ENCODE measurements at places on chromosomes 12 and 14. TPM values are rescaled to one million over a fixed set of nuclear protein-coding genes. Genes with fewer than 3 reads are reported as not detected.

Gene SOAT2
- total RNA-seq = not detected

Gene ARHGEF40
- 30.3 TPM for total RNA-seq

Gene CMA1
- not detected for total RNA-seq

Gene PLBD2
- total RNA-seq = 22.0 TPM

Gene GCN1
- total RNA-seq = 102 TPM

Gene MGP
- total RNA-seq = 47.7 TPM

Gene SNW1
- 43.7 TPM for total RNA-seq

Gene GZMB
- total RNA-seq = not detected

Gene ALDH1L2
- total RNA-seq = 74.4 TPM

Gene PPP1R36
- total RNA-seq = 0.28 TPM

Gene LACRT
- total RNA-seq = not detected

Gene KTN1
- total RNA-seq = 184 TPM

Gene MSRB3
- 44.5 TPM for total RNA-seq

Gene KRT8
- 18.6 TPM for total RNA-seq

Gene PLEKHD1
- not detected for total RNA-seq

Gene KLRF1
- total RNA-seq = not detected

Gene RIPK3
- 0.56 TPM for total RNA-seq

Gene CLEC7A
- total RNA-seq = not detected

Gene TNFAIP2
- 43.5 TPM for total RNA-seq

Gene SLC38A4
- total RNA-seq = 0.28 TPM

Gene SMAGP
- 10.0 TPM for total RNA-seq

Gene GRIP1
- 0.96 TPM for total RNA-seq

Gene CEBPE
- total RNA-seq = not detected

Gene PHC1
- total RNA-seq = 7.7 TPM

Gene CIT
- 3.9 TPM for total RNA-seq

Gene RSRC2
- 40.3 TPM for total RNA-seq

Gene NRXN3
- 1.3 TPM for total RNA-seq

Gene FOXN4
- not detected for total RNA-seq

Gene ITGA7
- total RNA-seq = 47.5 TPM

Gene NFYB
- total RNA-seq = 16.7 TPM

Gene TAS2R31
- 5.6 TPM for total RNA-seq

Gene PTPRQ
- total RNA-seq = 0.38 TPM

Gene NGB
- not detected for total RNA-seq

Gene JAG2
- 0.58 TPM for total RNA-seq

Gene KCNJ8
- total RNA-seq = 62.0 TPM

Gene SLC25A47
- total RNA-seq = under 0.01 TPM

Gene CYP46A1
- 0.56 TPM for total RNA-seq

Gene KCNC2
- not detected for total RNA-seq

Gene SLC7A7
- 21.4 TPM for total RNA-seq

Gene OVCH1
- total RNA-seq = under 0.01 TPM

Gene SLC2A3
- total RNA-seq = 256 TPM

Gene EGLN3
- 0.19 TPM for total RNA-seq

Gene EPYC
- not detected for total RNA-seq

Gene DHRS2
- 0.19 TPM for total RNA-seq

Gene PLEKHG7
- total RNA-seq = not detected

Gene PLEKHA5
- 31.0 TPM for total RNA-seq

Gene TPPP2
- not detected for total RNA-seq

Gene ZNF385A
- 0.77 TPM for total RNA-seq

Gene FAM90A1
- total RNA-seq = 0.28 TPM

Gene CACNA1C
- 5.9 TPM for total RNA-seq

Gene RTL1
- total RNA-seq = not detected

Gene LRRIQ1
- total RNA-seq = 0.38 TPM

Gene VAMP1
- 2.7 TPM for total RNA-seq

Gene KCNH5
- under 0.01 TPM for total RNA-seq

Gene NOVA1
- 2.5 TPM for total RNA-seq

Gene CCDC197
- not detected for total RNA-seq

Gene TTC6
- not detected for total RNA-seq
